ENCODE measurements at places on chromosomes 2 and 18.

DNA sequence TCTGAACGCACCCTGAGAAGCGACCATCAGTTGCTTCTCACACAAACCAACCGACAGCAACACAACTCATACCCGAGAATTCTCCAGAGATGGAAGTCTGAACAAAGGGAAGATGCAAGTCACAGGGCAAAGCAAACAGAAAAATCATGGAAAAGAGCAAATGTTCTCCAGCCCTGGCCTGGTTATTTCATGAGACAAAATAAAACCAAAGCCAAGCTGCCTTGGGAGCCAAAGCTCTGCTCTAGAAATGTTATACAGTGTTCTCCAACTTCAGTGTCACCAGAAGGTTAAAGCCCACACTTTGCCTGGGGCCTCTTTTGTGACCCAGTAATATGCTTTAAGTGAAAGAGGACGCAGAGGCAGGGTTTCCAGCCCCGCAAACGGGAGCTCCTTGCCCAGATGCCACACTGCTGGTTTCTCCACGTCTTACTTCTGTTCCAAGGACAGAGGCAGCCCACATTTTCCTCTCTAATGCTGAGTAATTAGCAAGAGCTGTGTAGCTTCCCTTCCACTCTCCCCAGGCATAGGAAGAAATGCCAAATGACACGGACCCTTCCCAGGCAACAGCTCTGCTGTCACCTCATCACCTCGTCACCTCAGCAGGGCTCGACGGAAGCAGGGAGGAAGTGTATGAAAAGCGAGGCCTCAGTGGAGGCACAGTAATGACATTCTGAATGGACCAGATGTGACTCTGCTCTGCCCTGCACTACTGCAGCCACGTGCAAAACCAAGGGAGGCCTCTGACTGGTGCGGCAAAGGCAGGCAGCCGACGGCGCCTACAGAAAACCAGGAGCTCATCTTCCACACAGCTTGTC is 64.7 kb downstream of the FBXO15 start:
- no peak for DNase-seq

DNA sequence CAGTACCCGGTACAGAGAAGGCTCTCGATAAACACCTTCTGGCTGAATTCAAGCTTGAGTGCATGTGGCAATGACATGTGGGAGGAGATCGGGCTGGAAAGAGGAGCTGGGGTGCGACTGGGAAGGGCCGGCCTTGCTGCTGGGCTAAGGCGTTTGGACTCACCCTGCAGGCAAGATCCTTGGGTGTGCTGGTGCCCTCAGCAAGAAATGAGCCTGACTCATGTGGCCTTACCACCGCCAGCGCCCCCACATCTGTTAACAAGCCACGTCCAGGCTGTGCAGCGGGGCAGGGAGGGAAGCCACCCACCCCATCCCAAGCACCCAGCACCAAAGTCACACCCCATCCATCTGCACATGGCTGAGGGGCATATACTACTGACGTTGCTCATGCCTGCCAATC is 1.3 kb downstream of the HS1BP3 start:
- DNase-seq = no peak

DNA sequence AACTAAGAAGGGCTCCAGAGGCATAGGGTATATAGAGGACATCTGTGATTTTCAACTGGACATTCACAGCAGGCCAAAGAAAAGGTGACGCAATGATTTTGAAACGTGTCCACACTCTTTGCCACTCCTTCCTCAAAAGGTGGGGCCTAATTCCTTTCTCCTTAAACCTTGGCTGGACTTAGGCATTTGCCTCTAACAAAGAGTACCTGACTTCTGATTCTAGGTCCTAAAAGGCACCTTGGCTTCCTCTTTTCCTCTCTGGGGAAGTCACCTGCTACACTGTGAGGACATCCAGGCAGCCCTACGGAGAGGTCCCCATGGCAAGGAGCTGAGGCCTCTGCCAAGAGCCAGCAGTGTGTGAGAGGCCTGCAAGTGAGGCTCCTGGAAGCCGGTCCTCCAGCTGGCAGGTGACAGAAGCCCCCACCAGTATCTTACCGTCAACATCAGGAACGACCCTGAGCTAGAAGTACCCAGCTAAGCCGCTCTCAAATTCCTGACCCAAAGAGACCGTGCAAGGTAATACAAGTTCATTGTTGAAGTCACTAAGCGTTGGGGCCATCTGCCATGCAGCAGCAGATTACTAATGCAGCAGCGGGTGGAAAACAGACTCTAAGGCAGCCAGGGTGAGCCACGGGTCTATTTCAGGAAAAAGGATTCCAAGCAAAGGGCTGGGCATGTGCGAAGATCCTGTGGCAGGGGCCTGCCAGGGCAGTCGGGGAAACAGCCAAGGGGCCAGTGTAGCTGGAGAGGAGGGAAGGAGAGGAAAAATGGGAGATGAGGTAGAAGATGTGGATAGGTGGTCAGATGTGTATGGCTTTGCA is 7.4 kb upstream of the HES6 start:
- DNase-seq = no peak

GRCh38 chr18:37666991-37667390 is 101.4 kb upstream of the CELF4 start:
- DNase-seq = no peak

DNA sequence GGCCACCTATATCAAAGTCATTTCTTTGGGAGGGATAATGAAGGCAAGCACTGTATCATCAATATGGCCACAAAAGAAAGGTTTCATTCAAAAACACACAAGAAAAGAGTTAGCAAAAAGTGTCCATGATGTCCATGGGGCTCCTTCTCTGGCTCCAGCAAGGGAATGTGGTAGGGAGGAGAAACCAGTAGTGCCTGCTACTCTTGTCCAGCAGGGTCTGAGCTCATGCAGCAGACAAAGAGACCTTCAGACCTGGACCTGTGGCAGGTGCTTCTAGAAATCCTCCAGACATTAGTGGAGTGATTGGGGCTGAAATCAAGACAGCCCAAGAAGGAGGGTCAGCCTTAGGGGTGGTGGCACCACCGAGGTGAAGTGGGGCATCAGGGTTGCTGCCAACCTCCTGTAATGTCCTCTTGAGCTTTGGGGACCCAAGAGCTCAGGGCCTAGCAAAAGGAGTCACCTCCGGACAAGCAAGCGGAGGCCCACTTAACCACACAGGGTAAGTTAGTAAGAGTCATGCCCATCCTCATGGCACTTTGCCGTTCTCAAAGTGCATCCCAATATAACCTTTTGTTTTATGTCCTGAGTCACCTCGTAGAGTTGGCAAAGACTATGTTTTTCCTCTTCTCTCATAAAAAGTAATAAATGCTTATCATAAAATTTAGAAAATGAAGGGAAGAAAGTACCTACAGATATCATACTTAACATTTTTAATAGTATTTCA is 112.6 kb upstream of the YPEL5 start:
- DNase-seq = no peak

DNA sequence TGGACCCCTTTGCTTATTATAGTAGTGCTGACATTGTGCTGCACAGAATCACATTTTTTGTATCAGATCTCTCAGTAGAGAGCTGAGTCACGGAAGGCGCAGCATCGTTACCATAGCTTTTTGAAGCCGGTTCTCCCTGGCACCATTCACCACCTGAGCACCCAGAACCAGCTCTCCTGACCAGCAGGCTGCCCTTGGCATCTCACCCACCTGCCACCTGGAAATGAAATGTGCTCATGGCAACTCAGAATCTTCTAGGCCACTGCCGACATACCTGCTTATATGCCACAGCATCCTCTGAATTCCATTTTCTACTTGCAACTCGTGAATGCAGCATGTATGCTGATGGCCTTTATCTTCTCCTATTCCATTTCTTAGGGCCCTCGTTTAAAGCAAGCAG is 62.7 kb downstream of the COA5 start:
- no peak for DNase-seq

DNA sequence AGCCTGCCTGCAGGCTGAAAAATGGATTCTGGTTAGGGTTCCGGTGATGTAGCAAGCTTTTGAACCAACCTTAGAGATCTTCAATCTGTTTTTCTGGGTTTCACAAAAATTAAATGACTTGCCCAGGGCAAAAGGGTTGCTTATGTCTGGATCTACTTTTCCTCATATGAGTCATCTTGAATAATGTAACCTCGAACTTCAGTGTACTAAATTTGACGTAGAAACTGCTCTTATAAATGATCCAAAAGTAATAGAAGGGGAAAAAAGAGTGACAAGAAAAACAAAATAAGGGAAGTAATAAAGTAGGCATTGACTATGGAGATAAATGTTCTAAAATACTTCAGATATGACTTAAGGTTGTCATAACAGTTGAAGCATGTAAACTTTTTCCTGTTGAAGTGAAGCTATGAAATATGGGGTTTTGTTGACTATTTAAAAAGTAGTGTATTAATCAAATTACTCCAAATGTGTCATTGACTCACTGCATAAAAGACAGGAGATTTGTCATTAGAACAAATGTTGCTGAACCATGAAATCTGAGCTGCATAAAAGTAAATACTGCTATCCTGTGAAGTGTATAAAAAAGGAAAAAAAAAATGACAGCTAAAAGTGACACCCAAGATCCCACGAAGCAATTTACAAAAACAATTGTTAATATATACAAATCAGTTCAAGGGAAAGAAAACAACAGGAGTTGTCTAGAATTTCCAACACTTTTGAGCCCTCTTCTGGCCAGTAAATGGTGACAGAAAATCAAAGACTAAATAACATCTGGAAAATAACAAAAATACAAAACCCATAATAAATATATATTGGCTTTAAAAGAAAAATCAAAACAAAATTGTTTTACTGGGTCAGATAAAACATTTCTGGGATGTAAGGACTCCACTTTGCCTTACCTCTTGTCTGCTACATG is 103.6 kb upstream of the SERPINE2 start:
- no peak for DNase-seq

DNA sequence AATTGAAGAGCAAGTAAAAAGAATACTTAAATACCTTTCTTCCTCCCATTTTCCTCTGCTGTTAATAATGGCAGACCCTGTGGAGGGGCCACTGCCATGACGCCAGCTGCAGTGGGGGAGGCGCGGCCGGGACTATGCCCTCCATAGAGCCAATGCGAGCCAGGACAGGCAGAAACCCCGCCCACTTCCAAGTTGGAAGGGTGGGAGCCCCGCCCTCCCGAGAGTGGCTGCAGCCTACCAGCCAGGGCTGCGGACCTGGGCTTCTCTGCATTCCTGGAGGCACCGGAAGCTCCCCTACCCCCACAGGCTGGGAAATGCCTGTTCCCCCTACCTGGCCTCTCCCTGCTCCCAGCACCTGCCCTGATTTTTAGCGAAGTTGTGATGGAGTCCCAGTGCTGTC is 439.4 kb upstream of the CDH19 start:
- no peak for DNase-seq

GRCh38 chr2:179218848-179219594 is 45.6 kb downstream of the SESTD1 start:
- peak; percentile 69 for DNase-seq

GRCh38 chr2:37847792-37848191 is 77.3 kb upstream of the RMDN2 start:
- DNase-seq = no peak

- DNase-seq = no peak
These were observed 59.9 kb upstream of the REG3A start for GRCh38 chr2:79219383-79219988.

DNA sequence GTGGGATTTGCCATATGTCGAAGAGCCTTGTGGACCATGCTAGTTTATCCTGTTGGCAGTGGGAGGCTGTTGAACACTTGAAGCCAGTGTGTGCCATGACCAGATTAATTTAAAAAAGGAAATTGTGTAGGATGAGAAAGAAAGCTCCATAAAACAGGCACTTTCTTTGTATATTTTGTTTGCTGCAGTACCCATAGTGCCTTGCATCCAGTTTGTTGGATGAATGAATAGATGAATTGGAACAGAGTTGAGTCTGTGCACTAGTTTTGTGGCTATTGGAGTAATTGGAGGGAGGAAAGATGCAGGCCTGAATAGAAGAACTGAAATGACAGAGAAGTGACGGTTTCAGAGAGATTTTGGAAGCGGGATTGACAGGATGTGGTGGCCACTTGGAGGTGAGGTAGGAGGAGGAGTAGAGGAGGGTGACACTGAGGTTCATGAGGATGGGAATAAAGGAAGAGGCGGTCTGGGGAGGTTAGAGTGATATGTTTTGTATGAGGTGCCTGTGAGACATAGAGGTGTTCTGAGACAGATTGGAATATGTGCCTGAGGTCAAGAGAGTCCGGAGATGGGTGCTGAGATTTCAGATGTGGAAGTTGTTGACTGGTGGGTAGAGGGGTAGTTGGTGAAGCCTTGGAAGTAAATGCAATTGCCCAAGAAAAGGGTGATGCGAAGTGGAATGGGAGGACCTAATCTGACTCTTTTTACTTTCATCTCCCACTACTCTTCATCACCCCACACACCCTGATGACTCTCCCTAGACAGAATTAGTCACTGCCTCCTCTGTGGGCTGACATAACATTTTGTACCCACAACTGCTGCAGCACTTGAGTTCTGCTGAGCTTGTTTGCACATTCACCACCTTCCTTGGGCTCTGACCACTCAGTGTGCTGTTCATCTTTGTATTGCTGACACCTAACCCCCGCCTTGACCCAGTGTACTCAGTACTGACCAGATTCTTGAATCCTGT is 5.1 kb downstream of the DGUOK start:
- DNase-seq = no peak

All from glutamatergic neuron (in vitro differentiated cells).